ENCODE measurements at places on chromosomes 6 and 20.

DNA sequence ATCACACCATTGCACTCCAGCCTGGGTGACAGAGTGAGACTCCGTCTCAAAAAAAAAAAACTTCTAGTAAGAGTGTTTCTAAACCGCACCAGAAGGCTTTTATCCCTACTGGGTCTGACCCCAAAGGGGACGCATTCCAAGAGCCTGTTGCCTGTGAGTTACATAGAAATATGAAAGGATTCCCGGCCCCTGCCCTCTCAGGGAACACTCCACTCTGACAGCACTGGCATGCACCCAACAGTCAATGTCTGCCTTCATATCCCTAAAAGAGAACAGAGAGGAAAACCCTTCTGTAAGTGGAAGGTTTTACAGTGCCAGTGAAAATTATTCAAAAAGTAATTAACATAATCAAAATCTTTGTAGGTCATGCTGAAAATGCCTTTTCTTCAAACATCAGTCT is 117.1 kb upstream of the PTPRT start:
- DNase-seq: no peak

- no peak for DNase-seq
Observed at GRCh38 chr6:80728830-80729229, 622.4 kb downstream of the BCKDHB start.

DNA sequence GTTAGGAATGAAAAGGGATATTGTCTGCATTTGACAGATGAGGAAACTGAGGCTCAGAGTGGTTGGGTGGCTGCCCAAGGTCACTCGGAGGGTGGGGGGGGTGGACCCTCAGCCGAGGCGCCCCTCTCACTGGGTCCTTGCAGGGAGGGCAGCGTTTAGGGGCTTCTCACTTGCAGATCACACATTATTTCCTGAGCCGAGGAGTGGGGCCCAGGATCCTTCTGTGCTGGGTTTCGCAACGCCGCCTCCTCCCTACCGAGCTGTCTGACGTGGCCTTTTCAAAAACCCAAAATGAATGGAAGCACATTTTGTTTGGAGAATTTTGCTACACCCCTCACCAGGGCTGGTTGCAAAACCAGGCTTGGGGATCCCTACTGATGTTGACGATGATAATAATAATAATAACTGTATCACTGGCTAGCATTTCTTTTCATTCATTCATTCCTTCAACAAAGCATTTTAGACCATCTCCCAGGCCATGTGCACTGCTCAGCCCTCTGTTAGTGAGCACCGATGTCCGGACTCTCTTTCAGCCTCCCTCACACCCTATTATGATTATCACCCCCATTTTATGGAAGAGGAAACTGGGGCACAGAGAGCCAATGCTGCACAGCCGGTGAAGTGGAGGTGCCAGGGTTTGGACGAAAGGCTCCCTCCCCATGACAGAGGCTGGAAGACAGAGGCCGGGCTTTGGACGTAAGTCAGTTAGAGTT is 5.2 kb downstream of the DLGAP4 start:
- DNase-seq: no peak

DNA sequence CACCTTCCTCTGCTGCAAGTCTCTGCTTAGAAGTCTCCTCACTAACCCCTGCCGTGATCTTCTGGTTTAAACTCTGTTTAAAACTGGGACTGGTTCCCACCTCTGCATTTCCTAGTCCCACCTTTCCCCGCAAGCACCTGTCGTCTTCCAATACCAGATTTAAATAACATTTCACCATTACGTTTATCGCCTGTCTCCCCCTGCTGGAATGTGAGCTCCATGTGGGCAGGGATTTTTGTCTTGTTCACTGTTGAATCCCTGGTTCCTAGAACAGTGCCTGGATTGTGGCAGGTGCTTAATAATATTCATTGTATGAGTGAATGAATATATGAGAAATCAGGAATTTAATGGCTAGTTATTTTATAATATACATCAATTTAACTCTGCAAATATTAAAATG is 2.7 kb downstream of the GUCA1A start:
- DNase-seq: no peak

- no peak for DNase-seq
Observed at GRCh38 chr6:33028220-33028849, 18.9 kb upstream of the HLA-DOA start.

- DNase-seq: no peak
Observed at GRCh38 chr20:61638802-61639585, 386.9 kb downstream of the CDH4 start.

DNA sequence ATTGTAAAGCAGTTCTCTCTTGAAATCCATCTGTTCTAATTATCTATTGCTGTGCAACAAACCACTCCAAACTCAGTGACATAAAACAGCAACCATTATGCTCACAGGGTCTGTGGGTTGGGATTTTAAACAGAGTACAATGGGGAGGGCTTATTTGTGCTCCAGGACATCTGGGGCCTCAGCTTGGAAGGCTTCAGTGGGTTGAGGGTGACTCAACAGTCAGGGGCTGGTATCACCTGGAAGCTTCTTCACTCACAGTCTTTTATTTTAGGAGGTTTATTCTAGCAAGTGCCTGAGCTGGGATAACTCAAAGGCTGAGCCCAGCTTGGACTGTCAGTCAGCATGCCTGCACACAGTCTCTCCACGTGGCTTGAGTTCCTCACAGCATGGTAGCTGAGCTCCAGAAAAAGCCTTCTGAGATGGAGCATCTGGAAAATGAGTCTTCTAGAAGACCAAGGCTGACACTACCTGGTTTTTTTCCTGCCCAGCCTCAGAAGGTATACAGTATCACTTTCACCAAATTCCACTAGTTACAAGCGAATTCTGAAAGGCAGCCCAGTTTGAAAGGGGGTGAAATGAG is 234.6 kb upstream of the ID4 start:
- no peak for DNase-seq

DNA sequence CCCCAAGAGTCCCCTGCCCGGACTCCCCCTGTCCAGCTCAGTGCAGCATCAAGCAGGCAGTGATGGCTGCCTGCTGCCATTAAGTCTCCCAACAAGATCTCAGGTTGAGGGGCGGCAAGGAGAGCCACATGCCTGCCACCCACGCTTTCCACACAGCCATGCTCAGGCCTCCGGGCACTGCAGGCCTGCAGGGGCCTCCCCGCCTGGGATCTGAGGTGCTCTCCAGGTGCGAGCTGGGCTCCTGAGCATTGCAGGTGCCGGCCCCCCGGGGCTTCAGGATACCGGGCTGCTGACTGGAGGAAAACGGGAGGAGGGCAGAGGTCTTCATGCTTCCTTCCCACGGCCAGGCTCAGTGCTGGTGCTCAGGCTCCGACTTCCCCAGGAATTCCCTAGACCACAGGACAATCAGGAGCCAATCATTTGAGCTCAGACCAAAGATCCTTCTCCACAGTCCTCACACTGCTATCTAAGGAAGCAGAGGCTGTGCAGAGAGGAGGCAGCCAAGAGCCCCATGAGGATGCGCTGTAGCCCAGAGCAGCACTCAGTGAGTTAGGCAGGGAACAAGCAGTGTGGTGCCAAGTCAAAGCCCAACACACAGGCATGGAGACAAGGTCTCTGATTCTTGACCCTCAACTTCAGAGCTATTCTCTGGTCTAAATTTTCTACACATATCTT is 52.7 kb downstream of the PYGB start:
- DNase-seq: no peak

DNA sequence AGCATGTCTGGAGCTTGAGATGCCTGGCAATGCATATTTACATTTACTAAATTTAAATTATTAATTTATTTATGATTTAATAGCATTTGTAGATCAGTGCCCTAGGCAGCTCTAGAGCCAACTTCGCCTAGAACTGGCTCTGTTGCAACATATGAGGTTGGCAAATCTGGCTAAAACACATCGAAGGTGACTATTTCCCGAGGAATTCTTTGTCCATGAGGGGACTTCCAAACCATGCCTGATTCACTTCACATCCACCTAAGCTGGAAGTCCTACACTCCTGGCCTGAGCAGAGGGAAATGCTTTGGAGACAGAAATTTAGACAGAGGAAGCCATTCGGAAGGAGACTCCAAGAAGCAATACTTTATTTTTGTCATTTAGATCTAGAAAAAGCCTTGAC is 211.0 kb upstream of the ARG1 start:
- DNase-seq: no peak

DNA sequence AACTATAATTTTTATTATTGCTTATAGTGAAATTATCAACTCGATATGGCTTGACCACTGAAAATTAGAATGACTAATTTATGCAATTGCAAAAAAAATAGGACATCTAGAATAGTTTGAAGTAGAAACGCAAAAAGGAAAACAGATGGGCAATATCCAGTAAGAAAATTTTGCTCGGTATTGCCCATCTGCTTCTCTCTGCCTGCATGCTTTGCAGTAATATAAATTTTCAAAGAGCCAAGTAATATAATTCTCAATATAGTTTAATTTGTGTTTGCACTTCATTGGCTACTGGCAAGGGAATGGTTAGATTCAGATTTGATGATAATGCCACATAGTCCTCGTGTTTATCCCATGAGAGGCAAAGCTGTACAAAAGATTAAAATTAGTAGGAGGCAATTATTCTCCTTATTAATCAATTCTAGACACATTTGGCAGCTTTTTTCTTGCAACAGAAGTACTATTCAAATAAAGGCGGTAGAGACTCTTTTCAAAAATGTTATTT is 27.3 kb upstream of the LAMA2 start:
- DNase-seq: no peak

- DNase-seq: no peak
Observed at GRCh38 chr6:35014341-35014740, 125.3 kb downstream of the ANKS1A start.

- DNase-seq: no peak
Observed at GRCh38 chr6:124203101-124203811, 399.6 kb downstream of the NKAIN2 start.

All from stimulated activated CD4-positive, alpha-beta T cell treated with anti-CD3 and anti-CD28 coated beads, Interleukin-2, amount 100 ng/mL, for 24 hours (primary cell).